ENCODE measurements at places on chromosomes 5 and 9. TPM values are rescaled to one million over a fixed set of nuclear protein-coding genes. Genes with fewer than 3 reads are reported as not detected.
A peak's percentile ranks its signal among the peaks of the same experiment; 100 is the strongest.

GRCh38 chr9:19788614-19789271 lies at the start of gene SLC24A2:
TSS of gene SLC24A2 (minus strand) at chr9:19789037.
- peak within 1 kb of the TSS; percentile 85 for H3K4me3 ChIP-seq
- peak; percentile 68 for DNase-seq
- no peak within 1 kb of the TSS for H3K27ac ChIP-seq
- H3K36me3 ChIP-seq = no peaks in the 10 kb centered on the region
- H3K27me3 ChIP-seq = peaks cover 4% of the 10 kb centered on the region

DNA sequence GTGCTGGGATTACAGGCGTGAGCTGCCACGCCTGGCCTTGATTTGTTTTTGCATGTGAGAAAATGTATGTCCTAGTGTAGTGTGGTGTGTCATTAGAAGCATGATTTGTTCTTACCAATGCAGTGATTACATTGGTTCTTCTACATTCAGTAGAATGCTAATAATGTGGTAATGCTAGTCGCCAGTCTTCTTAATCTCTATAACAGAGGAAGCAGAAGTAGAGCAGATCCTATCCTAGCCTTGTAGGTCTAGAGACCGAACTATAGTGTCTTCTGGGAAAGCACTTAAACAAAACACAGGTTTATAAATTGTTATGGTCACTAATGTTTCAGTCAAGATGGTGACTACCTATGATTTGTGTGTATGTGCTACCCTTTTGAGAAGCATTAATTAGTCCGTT lies 197.5 kb upstream of the DMRT1 start:
- H3K27ac ChIP-seq = no peak overlapping the region
- DNase-seq = no peak
- H3K4me3 ChIP-seq = no peak overlapping the region
- H3K27me3 ChIP-seq = peaks cover 4% of the 10 kb centered on the region
- H3K4me1 ChIP-seq = peaks cover 4% of the 10 kb centered on the region
- H3K36me3 ChIP-seq = no peaks in the 10 kb centered on the region

BTNL8 gene
- total RNA-seq = not detected

- H3K4me1 ChIP-seq = no peaks in the 10 kb centered on the region
- H3K27ac ChIP-seq = no peak overlapping the region
Observed at GRCh38 chr5:36712706-36713105, 106.3 kb downstream of the SLC1A3 start.

- no peaks in the 10 kb centered on the region for H3K27me3 ChIP-seq
- no peak overlapping the region for H3K4me3 ChIP-seq
- DNase-seq = no peak
- peaks cover 26% of the 10 kb centered on the region for H3K4me1 ChIP-seq
- peaks cover 12% of the 10 kb centered on the region for H3K36me3 ChIP-seq
- H3K27ac ChIP-seq = no peak overlapping the region
Observed at GRCh38 chr5:14438195-14438606, 143.4 kb upstream of the OTULINL start.

GRCh38 chr5:87393331-87393730 lies 19.4 kb downstream of the CCNH start:
- no peak overlapping the region for H3K4me3 ChIP-seq
- no peak overlapping the region for H3K27ac ChIP-seq
- H3K4me1 ChIP-seq = no peaks in the 10 kb centered on the region
- no peak for DNase-seq
- no peaks in the 10 kb centered on the region for H3K36me3 ChIP-seq

GRCh38 chr9:76092572-76092971 lies 202.1 kb downstream of the PCSK5 start:
- H3K27ac ChIP-seq = no peak overlapping the region
- H3K4me1 ChIP-seq = no peaks in the 10 kb centered on the region
- no peak overlapping the region for H3K4me3 ChIP-seq
- H3K36me3 ChIP-seq = peaks cover 4% of the 10 kb centered on the region
- DNase-seq = no peak

RNF130 gene
- 104 TPM for total RNA-seq

IFNK gene
- total RNA-seq = not detected

C5 gene
- 1.0 TPM for total RNA-seq

GRCh38 chr9:36045610-36046009 lies 8.9 kb downstream of the RECK start:
- no peak overlapping the region for H3K27ac ChIP-seq
- H3K4me3 ChIP-seq = no peak overlapping the region
- no peak for DNase-seq
- H3K36me3 ChIP-seq = no peaks in the 10 kb centered on the region
- no peaks in the 10 kb centered on the region for H3K27me3 ChIP-seq

NIPAL4 gene
- not detected for total RNA-seq

FBP1 gene
- not detected for total RNA-seq

DNA sequence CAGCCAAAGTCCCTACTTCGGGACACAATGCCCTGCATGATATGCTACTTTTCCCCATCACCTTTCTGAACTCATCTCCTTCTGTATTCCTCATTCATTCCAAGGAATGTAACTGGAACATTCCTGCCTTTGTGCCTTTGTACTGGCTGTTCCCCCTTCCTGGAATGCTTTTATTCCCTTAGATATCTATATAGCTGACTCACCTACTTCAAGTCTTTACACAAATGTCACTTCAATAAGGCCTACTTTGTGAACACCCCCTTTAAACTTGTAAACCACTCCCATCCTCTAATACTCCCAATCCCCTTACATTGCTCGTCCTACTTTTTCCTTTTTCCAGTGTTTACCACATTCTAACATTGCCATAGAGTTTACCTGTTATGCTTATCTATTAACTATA lies 2.4 kb downstream of the NOL6 start:
- peak overlapping the region; percentile 26 for H3K4me3 ChIP-seq
- no peaks in the 10 kb centered on the region for H3K36me3 ChIP-seq
- H3K27me3 ChIP-seq = peaks cover 2% of the 10 kb centered on the region

NMUR2 gene
- total RNA-seq = not detected

OTP gene
- total RNA-seq = 0.17 TPM

GRCh38 chr5:2205596-2206226 lies 323.0 kb upstream of the IRX4 start:
- no peak overlapping the region for H3K4me3 ChIP-seq
- H3K4me1 ChIP-seq = peaks cover 3% of the 10 kb centered on the region
- peaks cover 3% of the 10 kb centered on the region for H3K27me3 ChIP-seq
- H3K27ac ChIP-seq = no peak overlapping the region

DNA sequence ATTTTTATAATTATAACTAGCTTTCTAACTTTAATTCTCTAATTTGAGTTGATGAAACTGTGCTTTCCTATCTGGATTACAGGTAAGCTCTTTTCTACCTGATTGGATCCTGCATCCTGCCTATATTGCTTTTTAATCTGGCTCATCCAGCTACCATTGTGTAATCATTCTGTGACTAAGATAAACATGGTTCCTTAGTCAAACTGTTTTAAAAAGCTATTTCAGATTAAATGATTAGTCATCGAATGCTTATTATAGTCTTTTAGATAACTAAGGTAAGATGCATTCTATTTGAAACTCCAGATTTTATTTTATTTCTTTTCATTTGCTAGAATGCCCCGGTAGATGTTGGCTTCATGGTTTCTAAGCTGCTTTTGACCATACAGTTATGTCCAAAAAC lies 50.7 kb downstream of the ICE1 start:
- H3K27ac ChIP-seq = no peak overlapping the region
- H3K36me3 ChIP-seq = no peaks in the 10 kb centered on the region
- no peak overlapping the region for H3K4me3 ChIP-seq
- H3K4me1 ChIP-seq = no peaks in the 10 kb centered on the region

DNA sequence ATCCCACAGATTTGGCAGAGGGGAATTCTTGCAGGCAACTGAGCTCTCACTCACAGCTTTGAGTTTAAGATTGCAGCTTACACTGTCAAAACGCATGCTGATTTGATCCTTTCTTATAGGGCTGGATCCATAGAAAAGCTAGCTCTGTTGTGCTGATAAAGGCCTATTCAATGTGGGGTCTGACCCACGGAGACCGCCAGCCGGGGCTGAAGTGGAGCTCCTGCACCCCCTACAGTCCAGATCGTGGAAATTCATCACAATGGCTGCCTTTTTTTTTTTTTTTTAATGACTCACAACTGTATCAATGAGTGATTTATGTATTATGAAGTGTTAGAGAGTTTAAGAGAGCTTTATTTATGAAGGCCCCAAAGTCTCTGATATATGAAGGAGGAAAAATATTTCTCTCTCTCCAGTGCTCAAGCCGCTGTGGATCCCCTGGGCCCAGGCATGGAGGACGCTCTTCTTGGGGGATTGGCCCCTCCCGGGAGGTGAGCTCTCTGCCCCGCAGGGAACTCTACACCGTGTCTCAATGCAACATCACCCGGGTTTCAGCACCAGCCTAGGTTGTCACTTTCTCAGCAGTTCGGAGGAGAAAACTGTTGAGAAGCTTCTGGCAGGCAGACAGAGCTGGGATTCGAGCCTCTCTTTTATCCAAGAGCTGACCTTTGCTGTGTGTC lies 700.2 kb downstream of the IRX1 start:
- peak overlapping the region; percentile 15 for H3K4me3 ChIP-seq
- H3K36me3 ChIP-seq = no peaks in the 10 kb centered on the region
- DNase-seq = peak; percentile 63
- peaks cover 17% of the 10 kb centered on the region for H3K4me1 ChIP-seq
- no peaks in the 10 kb centered on the region for H3K27me3 ChIP-seq

- DNase-seq = no peak
- H3K27me3 ChIP-seq = peaks cover 7% of the 10 kb centered on the region
- H3K4me3 ChIP-seq = peak overlapping the region; percentile 47
- peaks cover 4% of the 10 kb centered on the region for H3K36me3 ChIP-seq
- H3K4me1 ChIP-seq = peaks cover 6% of the 10 kb centered on the region
- H3K27ac ChIP-seq = no peak overlapping the region
Observed at GRCh38 chr5:179135441-179136215, 75.5 kb downstream of the ZNF354C start.

DNA sequence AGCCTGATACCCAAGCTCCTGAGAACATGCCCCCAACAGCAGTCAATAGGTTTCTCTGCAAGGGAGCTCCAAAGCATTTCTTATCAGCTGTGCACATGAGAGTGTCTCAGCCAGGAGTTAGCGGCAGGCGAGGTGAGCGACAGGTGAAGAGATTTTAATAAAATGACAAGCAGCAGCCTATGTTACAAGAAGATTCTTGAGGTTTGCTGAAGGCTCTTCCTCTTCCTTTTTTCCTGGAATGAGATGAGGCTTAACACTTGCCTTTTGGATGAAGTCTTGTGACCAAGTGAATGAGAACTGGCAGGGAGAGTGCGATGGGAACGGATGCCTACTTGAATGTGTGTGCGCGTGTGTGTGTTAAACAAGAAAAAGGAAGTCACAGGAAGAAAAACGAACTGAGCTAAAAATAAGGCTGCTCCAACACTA lies 76.1 kb downstream of the SHB start:
- peak overlapping the region; percentile 18 for H3K4me3 ChIP-seq
- peaks cover 36% of the 10 kb centered on the region for H3K27me3 ChIP-seq
- peak overlapping the region; percentile 64 for H3K27ac ChIP-seq
- H3K36me3 ChIP-seq = peaks cover 8% of the 10 kb centered on the region
- no peak for DNase-seq

DNA sequence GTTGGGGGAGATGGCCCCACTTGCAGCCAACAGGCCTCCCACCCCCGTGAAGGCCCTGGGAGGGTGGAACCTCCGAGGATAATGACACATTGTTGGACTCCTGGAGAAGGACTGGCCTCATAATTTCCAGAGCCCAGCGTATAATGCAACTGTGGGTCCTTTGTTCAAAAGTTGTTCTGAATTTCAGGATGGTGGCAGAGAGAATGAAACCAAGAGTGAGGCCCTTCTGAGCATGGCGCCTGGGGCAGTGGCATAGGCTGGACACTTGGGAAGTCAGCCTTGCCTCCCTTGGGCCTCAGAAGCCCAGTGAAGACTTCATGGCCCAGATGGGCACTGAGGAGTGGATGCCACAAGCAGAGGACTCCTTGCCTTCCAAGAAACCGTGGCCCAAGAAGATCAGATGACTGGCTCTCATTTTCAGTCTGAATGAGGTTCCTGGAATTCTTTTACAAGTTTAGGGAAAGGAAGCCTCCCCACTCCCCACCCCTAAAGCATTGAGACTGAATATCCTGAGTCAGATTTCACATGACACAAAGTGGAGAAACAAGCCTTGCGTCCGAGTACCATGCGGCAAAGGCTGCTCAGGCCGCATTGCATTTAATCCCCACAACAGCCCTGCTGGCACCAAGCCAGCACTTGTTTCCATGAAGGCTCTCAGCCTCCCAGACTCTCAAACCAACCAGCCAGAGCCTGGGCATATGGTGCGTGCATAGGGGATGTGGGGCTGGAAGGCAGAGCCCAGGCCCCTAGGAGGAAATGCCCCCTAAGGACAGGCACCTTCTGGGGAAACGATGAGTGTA lies 96.7 kb upstream of the SMIM23 start:
- H3K36me3 ChIP-seq = no peaks in the 10 kb centered on the region
- H3K4me3 ChIP-seq = no peak overlapping the region
- DNase-seq = no peak
- H3K4me1 ChIP-seq = no peaks in the 10 kb centered on the region

AK3 gene
- 33.7 TPM for total RNA-seq

GRCh38 chr5:162196351-162196750 lies 128.8 kb downstream of the GABRG2 start:
- DNase-seq = no peak
- H3K27me3 ChIP-seq = peaks cover 2% of the 10 kb centered on the region
- H3K27ac ChIP-seq = no peak overlapping the region
- H3K36me3 ChIP-seq = no peaks in the 10 kb centered on the region
- no peaks in the 10 kb centered on the region for H3K4me1 ChIP-seq

DNA sequence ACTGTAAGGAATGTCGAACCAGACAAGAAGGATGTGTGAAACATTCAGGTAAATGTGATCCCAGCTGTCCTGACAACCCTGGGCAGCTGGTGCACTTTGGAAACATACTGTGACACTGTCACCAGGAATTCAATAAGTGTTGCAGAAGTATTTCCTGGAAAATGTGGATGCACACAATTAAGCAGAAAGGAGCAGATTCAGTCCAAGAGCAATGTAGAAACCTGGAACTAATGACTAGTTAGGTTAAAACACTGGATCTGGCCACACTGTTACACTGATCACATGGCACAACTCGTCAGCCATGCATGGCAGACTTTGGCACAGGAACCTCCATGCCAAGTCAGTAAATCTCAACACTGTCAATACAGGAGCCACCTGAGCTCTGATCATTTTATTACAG lies 109.0 kb downstream of the FAM174A start:
- H3K27me3 ChIP-seq = no peaks in the 10 kb centered on the region
- no peaks in the 10 kb centered on the region for H3K4me1 ChIP-seq
- H3K27ac ChIP-seq = no peak overlapping the region
- H3K36me3 ChIP-seq = no peaks in the 10 kb centered on the region

DNA sequence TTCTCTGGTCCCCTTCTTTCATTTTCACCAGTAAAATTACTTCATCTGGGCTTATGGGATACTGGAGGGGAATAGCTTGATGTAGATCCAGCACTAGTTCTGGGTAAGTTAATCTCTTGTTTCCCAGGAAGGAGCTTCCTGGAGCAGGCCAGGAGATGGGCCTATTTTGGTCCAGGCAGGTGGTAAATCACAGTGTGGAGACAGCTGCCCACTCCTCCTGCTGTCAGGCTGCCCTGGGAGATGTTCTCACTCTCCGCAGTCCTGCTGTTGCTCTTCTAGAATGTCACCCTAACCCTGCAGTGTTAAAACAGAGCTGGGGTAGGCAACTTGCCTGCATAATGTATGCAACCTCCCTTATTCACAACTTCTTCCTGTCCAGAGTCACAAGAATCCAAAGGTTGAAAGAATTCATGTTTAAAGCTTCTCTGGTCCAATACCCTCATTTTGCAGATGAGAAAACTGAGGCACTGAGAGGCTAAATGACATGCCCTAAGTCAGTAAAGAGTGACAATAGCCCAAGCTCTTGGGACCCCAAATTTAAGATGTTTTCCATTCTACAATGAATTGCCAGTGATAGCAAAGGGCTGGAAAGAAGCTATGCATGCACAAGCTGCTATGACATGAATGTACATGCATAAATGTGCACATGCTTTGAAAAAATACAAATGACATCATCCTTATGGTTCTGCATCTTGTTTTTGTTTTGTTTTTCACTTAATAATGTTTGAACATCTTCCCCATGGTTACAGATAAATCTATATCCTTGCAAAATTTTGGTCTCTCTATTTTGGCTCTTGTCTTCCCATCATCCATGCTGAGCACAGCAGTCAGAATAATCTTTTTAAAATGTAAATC lies 71.8 kb upstream of the ADRA1B start:
- no peaks in the 10 kb centered on the region for H3K27me3 ChIP-seq
- DNase-seq = no peak
- H3K4me1 ChIP-seq = no peaks in the 10 kb centered on the region
